ENCODE measurements at places on chromosomes 6 and 20.

DNA sequence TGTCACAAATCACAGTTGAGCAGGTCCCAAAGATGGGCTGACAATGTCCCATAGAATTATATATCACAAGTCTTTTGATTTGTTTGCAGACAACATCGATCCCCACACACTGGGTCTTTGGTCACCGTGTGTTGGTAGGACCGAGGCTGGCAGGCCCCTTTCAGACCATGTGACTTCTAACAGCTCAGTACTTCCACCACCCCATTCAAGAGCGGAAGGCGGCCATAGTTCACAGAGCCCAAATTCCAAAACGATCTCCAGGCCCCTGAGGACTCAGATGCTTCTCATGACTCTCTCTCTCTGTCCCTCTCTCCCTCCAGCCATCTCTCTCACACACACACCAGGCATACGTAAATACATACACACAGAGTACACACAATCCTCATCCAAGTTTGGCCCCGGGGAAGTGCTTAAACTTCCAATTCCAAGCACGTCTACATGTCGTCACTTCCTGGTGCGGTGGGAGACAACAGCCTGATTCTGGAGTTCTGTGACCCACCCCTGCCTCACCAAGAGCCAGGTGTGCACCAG, 155.9 kb upstream of the INSM1 start:
- DNase-seq = no peak

DNA sequence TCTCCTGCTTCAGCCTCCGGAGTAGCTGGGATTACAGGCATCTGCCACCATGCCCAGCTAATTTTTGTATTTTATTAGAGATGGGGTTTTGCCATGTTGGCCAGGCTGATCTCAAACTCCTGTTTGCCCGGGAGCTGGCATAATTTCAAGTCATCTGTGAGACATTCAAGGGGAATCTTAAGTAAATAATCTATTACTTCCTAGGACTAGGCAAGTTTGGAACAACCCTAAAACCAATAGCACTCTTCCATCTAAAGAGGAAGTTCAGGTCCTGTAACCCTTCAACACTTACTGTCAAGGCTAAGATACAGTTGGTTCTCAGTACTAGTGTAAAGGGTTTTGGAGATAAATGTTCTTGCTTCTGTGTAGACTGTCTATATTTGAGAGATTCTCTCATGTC, 267.8 kb upstream of the IRAK1BP1 start:
- DNase-seq = no peak

GRCh38 chr6:77337392-77337791, 125.9 kb downstream of the HTR1B start:
- no peak for DNase-seq

GRCh38 chr20:64056889-64057627, 5.9 kb upstream of the TCEA2 start:
- DNase-seq = no peak

- no peak for DNase-seq
Observed at GRCh38 chr6:13447949-13448724, 39.3 kb downstream of the GFOD1 start.

GRCh38 chr20:46588532-46589511, 38.4 kb upstream of the OCSTAMP start:
- no peak for DNase-seq

DNA sequence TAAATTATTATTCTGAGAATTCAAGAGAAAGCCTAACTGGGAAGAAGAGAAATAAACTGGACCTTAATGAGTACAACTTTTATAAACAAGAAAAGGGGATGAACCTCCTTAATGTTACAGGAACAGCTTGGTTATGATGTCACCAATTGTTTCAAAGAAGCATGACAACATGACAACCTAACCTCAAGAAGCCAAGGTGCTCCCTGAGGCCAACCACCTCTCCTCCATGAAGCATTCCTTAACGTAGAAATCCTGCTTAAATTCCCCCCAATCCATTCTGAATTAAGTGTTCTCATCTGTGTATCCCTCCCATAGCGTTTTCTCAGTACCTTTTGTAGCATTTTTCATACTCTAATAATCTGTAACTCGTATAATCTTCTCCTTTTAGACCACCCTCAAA, 1.7 kb downstream of the HBS1L start:
- no peak for DNase-seq

- no peak for DNase-seq
Observed at GRCh38 chr20:36802326-36803222, 29.0 kb upstream of the DSN1 start.

GRCh38 chr20:7358670-7359069, 581.6 kb downstream of the HAO1 start:
- DNase-seq = no peak

DNA sequence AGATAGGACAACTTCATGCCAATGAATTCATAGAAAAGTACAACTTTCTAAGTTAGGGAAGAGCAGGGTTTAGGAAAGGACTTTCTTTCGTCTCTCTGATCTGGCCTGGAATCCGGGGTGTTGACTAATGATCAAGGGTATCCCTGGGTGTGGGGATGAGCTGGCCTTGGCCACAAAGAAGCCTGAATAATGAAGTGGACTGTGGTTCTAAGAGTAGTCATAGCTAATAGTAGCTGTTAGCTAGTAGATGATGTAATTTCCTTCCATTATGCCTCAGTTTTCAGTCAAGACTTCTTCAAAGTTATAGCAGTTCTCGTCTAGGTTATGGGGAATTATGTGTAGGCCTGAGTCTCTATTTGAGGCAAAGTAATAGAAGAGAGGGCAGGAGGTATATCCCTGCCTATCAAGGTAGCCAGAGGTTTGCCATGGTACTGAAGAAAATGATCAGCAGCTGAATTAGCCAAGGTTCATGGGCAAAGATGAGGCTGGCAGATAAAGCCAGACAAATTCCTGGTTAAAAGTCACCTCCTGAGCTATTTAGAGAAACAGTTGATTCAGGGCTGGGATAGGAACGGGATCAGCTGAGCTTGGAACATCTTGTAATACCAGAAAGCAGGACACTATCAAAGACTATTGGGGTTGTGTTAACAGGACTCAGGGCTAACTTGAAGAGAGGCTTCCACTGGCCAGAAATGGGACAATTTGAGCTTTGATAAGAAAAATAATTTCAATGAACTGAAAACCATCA, 18.7 kb upstream of the TRPC4AP start:
- no peak for DNase-seq

GRCh38 chr6:121993362-121993761, 406.1 kb upstream of the HSF2 start:
- no peak for DNase-seq

DNA sequence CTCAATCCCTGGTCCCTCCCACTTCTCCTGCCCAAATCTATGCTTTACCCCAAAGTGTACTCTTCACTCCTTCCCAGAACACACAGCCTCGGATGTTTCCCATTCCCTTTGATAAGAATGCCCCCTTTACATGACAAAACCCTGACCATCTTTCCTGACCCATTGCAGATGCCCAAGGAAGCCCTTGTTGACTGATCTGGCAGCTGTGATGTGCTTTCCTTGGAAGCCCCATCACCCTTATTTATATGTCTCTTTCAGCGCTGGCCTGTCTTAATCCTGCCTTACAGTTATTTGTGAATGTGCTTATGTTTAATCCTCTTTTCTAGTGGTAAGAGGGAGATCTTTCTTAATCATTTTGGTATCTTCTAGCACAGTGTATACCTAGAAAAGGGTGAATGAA, 523.1 kb downstream of the CD83 start:
- DNase-seq = no peak

- DNase-seq = no peak
Observed at GRCh38 chr6:4017058-4017739, 61.7 kb downstream of the FAM217A start.
